T-helper 1 cell (primary cell): ENCODE measurements at places on chromosomes 7 and 10.

DNA sequence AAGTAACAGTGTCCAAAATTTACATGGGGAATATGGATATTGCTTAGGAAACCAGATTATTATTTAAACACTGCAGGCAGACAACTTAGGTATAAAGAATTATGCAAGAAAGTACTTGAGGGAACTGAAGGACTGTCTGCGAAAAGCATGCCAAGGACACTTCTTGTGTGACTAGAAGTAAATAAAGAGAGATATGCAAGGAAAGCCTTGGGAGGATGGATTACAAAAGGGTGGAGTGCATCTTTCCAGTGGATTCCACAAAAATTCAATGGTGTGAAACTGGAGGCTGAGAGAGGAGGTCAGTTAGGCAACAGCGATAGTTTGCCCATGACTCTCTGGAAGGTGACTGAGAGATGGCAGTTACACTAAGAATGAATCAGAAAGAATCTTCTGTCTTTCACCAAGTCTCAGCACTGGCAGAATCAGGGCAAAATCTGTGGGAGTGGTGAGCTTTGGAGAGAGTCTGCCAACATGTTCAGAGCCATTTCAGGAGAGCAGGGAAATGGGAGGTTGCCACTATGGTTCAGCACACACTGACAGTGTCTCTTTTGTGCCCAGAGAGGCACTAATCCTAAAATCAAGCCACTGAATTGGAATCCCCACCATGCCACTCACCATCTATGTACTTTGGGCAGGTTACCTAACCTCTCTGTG, 331.6 kb downstream of the BMPER start:
- no peak for DNase-seq

GRCh38 chr10:74987339-74988053, 124.0 kb upstream of the SAMD8 start:
- no peak for DNase-seq

DNA sequence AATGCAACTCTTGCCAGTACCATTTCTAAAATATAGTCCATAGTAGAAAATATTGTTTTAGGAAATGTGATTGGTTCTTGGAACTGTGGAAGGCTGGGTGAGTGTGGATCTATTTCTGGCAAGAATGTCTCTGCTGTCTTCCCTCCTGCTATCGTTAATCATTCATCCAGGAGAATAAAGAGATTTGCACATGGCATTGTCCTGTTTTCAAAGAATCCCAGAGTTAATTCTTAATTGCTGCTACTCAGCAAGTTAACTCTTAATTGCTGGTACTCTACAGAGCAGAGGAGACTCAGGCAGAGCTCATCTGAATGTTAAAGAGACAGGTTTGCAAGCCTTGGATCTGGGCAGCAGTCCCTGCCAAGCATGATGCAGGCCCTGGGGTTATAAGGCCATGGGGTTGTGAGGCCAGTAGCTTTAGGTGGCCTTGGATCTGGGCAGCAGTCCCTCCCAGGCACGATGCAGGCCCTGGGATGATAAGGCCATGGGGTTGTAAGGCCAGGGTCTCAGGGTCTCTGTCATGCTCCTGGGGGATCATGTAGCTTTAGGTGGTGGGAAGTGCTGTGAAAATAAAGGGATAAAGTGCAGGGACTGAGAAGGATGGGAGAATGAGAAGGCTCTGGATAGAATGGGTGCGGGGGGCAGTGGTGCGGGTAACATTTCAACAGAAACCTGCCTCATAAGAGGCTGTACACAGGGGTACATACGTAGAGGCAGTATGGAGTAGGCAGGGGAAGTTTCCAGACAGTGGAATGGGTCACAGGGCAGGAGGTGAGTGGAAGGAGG, 162.3 kb downstream of the SVIL start:
- DNase-seq: no peak

DNA sequence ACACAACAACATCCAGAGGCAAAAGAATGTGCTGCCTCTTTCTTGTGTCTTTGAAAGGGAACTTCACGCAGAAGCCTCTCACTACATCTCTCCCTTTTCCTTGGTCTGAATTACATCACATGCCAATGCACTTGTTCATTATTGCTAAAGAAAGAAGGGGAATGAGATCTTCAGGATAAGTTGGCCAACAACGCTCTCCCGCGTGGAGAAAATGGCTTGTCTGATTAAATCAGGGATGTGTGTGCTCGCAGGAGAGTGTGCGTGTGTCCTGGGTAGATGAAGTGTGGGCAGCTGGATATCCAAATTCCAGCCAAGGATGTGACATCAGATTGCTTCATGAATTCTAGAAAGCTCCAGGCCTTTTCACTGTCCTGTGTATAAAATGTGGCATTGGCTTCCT, 541.6 kb upstream of the FZD8 start:
- DNase-seq: no peak

- no peak for DNase-seq
Measured at GRCh38 chr10:119362122-119362521, 154.8 kb downstream of the GRK5 start.

DNA sequence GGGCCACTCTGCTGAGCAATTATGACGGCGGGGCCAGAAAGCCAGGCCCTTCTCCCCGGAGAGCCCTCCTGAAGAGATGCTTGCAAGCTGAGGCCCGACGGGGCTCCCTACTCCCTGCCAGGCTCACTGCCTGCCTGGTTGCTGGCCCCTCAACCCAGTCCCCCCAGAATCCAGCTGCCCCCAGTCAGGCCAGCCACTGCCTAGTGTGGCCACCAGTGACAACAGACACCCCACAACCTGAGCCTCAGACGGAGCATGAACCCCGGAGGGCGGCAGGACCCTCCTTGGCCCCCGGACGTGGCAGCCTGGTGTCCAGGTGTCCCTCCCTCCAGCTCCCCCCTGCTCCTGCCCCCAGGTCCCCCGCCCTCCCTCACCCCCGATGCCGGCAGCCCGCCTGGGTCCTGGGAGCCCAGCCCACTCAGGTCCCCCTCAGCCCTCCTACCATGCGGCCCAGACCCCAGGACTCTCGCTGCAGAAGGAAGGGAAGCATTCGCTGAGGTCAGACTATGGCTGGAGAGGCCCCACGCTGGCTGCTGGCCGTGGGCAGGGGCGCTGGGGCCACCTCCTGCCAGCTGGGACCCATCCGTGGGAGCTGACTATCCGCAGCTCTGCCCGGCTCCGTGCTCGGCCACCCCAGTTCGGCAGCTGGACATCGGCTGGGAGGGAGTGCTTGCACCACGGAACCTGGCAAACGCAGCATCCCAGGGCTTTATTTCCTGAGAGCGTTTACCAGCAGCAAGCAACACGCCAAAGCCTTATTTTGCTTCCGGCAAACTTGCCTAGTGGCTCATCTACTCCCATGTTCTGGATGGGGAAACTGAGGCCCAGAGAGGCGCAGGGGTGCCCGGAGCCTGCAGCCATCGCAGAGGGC, 89.8 kb downstream of the UNCX start:
- DNase-seq: no peak

- peak; percentile 24 for DNase-seq
Measured at GRCh38 chr10:127694580-127695193, 42.3 kb upstream of the FOXI2 start.

DNA sequence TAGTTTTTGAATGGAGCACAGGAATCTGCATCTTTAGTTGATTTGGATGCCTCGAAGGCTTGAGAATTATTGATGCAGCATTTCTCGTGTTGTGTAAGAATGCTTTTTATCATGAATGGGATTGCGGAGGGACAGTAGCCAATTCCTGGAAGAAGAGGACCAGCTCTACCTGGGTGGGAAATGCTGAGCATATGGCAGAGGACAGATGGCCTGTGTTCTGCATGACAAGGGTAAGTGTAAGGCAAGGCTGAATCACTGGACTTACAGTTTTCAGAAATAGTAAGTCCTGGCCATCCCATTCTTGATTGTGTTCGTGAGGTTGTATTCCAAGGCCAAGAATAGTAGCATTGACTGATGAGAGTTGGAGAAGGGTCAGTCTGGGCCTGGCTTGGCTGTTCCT, 15.9 kb downstream of the RP9 start:
- DNase-seq: no peak

DNA sequence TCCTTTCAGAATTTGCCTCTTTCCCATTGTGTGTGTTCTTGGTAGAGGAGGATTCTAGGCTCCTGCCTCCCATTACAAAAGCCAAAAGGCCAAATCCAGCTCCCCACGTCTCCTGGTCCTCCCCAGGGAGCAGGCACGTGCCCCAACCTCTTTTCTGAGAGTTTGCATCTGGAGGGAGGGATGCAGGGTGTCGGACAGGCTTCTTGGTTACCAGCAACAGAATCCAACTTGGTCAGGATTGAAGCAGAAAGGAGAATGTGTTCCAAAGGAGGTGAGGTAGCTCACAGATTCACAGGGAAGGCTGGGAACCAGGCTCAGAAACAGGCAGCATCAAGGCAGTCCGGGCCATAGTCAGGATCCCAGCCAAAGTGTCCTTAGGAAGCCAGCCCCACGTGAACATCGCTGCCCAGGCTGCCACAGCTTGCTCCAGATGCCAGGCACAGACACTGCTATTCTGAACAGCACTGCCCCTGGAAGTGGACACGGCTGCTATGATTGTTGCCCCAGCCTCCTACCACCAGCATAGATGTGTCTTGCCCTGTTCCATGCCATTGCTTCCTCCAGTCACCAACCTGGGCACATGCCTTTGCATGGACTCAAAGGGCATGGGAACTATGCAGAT, 264.2 kb upstream of the ZMIZ1 start:
- no peak for DNase-seq

DNA sequence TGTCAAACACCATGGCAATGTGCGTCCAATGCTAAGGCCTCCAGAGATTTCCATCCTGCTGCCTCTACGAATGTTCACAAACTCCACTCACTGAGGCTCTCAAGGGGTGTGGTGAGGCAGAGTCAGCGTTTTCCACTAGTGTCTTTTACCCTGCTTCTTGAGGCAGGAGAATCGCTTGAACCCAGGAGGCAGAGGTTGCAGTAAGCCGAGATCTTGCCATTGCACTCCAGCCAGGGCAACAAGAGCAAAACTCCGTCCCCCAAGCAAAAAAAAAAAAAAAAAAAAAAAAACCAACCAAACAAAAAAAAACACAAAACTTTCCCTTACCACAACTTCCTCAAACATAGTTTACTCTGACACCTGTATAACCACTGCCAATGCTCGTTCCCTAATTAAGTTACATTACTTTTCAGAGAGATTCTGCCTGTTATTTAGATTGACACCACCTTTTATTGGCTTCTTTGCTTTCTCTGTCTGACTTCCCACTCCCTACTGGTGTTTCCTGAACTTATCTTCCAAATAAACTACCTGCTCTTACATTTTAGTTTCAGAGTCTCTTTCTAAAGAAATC, 102.1 kb upstream of the ZNF746 start:
- no peak for DNase-seq

DNA sequence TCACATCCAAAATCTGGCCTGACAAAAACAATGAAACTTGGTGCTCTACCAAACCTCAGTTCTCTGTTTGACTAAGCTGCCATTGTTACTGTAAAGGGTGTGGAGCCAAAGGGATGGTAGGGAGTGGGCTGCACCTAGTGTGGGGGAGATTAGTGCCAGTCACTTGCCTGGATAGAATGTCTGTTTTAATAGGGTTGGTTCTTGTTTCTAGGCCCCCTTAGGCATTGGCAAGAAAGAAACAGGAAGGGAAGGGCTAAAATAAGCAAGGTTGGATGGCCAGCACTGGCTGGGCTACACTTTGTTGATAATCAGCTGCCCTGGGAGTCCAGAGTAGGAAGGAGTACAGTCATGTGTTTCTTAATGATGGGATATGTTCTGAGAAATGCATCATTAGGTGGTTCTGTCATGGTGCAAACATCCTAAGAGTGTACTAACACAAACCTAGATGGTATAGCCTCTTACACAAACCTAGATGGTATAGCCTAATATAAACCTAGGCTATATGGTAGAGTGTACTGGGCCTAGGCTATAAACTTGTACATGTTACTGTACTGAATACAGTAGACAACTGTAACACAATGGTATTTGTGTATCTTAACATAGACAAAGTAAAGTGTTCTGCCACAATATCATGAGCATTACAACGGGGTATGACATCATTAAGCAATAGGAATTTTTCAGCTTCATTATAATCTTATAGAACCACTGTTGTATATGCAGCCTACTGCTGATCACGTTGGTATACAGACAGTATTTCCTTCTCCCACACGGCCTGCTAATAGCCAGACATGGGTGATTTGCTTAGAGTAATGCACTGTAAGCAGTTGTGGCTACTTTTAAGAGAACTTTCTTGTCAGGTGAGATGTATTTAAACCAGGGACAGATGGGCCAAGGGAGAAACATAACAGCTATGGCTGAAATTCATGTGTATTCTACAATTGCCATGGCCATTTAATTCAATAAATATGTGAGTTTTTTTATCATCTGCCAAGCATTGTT, 15.4 kb downstream of the BBIP1 start:
- no peak for DNase-seq

- DNase-seq: no peak
Measured at GRCh38 chr7:121202834-121203233, 126.0 kb upstream of the WNT16 start.

DNA sequence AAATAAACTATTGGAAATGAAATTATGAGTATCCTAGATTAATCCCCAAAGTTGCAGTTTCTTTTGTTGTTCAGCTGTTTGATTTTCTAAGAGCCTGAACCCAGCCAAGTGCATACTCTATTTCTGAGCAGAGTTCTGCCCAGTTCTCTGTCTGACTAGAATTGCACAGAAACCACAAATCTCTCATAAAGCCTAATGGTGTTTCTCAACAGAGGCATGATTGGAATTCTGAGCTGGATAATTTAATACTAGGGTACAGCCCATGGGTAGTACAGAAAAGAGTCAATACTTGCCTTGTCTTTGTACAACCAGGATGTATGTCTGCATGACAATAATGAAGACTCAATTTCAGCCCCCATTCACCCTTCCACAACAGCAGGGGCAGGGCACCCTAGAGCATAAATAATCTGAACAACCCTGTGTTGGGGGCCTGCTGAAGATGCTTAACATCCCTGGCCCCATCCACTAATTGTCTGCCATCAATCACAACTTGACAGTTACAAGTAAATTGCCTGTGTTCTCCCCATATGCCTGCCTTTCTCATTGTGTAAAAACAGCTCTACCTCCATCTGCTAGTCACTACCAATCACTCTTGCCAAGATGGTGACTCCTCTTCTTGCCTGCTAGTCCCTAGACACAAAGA, 114.4 kb downstream of the NPSR1 start:
- DNase-seq: no peak

DNA sequence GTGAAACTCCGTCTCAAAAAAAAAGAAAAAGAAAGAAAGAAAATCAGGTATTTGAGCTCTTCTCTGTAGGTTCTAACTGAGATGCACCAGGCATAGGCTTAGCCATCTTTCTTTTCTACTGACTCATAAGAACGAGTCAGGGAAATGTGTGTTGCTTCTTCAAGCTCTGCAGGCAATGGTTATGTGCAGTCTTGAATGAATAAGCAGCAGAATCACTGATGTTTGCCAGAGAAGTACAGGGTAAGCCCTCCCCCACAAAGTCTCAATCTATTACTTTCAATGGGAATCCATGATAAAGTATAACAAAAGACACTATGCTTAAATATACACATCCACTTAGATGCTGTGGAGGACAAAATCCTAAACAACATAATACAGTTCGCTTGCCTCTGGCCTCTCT, 239.2 kb downstream of the PARD3 start:
- DNase-seq: no peak

- no peak for DNase-seq
Measured at GRCh38 chr7:70178211-70178610, 579.9 kb downstream of the AUTS2 start.
